RWPE1 (cell line): ENCODE measurements at places on chromosomes 1 and 21.

- no peak for DNase-seq
Measured at GRCh38 chr1:85438353-85438752, 26.6 kb downstream of the DDAH1 start.

DNA sequence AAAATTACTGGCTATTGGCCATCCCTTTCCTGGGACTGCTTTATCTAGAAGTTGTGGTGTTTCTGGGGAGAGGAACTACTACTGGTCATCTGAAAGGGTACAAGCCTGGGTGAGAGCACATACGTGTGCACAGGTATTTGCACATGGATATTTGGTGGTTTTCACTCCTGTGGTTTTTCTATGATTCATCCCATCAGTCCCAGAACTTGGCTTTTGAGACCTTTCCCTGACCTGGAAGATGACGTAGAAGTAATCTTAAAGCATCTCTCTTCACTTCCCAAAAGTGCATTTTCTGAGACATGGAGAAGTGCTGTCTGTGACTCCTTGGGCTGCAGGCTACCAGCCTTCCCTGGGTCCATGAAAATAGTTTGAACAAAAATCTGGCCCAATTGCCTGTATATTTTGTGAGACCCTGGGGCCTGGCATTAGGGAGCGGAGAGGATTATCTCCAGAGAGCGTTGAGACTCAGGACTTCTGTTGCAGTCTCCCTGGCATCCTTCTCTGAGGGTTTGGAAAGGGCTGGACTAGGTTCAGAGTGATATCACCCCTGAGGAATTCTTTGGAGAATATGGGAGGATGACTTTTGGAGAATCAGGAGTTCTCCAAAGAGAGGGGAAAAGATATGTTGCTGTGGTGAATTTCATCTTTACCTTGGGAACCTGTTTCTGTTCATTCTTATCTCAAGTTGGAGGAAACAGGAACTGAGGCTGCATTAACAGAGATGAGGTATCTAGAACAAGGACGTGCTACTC is 130.8 kb downstream of the NOS1AP start:
- DNase-seq = no peak

DNA sequence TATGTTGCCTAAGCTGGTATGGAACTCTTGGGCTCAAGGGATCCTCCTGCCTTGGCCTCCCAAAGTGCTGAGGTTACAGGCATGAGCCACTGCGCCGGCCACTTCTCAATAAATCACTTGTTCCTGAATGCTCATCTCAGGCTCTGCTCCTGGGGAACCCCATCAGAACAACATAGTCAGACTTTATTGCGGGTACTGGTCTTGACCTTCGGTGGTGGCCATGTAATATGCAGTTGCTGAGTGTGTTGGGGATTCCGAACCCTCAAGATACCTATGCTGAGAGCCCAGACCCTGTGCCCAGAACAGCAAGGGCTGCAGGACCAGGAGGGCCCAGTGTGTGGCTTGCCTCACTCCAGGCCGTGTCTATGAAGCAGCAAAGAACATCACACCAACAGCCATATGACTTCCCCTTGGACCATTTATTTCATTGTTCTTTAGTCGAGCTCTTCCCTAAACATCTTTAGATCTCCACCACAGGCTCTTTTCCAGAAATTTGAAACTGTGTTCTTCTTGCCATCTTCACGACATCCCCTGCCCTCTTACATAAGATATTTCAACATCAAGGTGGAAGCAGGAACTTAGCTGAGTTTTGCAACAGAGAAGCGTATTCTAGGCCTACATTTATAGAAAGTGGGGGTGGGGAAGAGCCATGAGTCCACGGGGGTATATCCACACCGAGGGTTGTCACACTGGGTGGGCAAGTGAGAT is 12.7 kb upstream of the SDHB start:
- DNase-seq = no peak

DNA sequence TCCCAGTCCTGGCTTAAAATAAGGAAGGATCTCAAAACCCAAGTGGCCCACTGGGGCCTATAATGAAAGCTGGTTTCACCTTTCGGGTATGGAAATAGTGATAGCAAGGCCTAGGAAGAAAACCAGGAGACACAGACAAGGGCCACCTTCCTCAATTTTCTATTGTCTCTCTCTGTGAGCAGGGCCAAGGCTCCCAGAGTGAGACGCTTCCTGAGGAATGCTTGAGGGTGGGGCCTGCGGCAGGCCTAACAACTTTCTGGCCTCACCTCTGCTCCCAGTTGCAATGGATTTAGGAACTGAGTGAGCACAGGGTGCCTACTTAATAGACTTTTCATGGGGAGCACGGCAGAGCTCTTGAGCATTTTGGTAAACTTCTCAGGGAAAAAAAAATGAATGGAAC is 300.9 kb downstream of the ASTN1 start:
- no peak for DNase-seq

- DNase-seq = no peak
Measured at GRCh38 chr1:21082073-21082472, 94.6 kb downstream of the EIF4G3 start.

- DNase-seq = peak; percentile 78
Measured at GRCh38 chr1:119675349-119676345, 27.6 kb upstream of the ZNF697 start.

DNA sequence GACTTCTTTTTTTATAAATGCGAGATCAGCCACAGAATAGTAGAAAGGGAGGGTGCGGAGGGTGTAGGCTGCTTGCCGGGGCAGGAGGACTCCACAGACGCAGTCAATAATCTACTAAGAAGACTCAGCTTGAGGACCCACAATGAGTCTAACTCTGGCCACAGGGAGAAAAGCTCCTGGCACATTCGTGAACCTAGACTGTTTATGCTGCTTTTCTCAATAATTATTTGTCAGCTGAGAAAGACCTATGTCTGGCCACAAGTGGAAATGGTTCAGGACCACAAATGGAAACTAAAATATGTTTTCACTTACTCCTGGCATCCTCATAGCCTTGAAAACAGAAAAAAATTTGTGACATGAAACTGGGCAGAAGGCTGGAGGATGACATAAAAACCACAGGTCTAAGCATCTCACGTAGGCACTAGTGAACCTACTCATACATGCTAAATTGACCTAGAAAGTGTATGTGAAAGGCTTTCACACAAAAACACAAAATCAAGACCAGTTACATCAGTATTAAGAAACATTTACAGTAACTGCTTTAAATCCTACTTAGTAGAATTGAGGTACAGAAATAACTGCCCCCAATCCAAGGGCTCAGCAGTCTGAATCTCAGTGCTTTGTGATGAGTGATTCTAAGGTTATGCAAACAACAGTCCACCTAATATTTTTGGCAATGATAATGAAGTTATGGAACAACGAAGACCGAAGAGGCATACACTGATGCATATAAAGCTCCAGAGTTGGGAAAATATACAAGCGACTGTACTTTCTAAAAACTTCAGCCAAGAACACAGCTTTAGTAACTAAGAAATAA is 159.5 kb downstream of the SLC45A1 start:
- no peak for DNase-seq

- DNase-seq = no peak
Measured at GRCh38 chr1:64038965-64039364, 164.5 kb upstream of the UBE2U start.

DNA sequence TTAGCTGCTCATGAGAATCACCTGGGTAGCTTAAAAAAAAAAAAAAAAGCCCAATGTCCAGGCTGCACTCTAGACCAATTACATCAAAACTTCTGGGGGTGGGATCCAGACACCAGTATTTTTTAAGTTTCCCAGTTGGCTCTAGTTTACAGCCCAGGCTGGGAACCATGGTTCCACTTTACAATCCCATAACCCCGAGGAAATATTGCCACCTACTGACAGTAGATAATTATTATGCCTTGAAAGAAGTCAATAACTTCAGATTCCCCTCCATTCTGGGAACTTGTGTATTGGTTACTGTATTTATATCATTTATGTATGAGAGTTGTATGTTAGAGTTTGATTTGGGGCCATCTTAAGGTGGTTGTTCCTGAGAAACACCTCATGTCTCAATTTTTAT is 100.2 kb downstream of the SPATA46 start:
- peak; percentile 42 for DNase-seq

DNA sequence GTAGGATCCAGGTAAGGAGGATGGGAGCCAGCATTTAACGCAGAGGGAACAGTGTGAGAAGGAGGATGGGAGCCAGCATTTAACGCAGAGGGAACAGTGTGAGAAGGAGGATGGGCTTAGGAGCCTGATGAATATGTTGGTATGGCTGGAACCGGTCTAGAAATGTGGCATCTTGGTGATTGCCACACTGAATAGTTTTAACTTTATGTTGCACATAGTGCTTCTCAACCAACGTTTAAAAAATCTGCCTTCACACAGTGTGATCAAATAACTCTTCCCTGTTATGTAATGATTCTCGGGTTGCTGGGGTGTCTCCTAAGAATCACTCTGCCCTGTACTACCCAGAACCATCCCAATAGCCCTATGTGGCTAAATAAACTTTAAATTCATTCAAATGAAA is 146.9 kb upstream of the DUSP10 start:
- no peak for DNase-seq

DNA sequence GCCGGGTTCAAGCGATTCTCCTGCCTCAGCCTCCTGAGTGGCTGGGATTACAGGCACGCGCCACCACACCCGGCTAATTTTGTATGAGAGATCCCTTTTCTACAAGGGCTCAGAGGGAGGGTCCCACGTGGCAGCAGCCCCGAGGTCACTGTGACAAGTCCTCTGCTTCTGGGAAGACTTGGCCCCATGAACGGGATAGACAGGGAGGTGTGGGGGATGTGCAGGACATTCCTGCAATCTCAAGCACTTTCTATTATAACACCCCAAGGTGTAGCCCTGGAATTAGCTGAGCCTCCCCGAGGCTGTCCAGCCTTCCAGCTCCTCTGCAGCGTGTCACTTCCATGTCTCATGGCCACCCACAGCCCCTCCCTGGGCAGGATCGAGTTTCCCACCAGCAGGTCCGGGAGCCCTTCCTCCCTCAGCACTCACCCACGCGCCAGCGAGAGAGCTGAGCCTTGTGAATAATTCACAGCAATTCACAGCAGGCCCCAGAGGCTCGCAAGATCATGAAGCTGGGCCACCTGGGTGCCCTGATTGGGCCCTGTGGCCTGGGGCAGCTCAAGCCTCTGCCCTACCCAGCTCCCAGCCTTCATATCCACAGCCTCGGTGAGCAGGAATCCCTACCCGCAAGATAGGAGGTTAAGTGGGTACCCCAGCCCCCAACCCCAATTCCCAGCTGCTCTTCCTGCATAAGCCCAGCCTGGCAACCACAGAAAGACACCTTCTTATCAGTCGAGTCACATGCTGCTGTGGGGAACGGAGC is 22.8 kb upstream of the RNU1-4 start:
- no peak for DNase-seq

- no peak for DNase-seq
Measured at GRCh38 chr1:226633541-226634165, 85.1 kb downstream of the STUM start.

DNA sequence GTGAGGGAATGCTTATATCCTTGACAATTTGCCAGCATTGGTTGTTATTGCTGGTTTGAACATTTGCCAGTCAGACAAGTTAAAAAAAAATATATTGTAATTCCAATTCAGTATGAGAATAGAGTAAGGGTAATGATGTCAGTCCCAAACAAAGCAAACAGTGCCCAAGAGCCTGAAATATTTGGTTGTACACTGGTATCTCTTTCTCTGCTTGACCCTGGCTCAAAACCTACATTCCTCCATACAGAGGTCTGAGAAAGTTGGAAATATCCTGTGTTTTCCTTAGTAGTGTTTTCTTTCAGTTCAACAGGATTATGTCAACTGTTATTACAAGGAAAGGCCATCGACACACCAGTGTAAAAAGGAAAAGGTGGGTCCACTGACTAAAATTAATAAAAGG is 145.6 kb downstream of the MRPL39 start:
- DNase-seq = no peak

- no peak for DNase-seq
Measured at GRCh38 chr1:2561898-2562895, 6.0 kb downstream of the TNFRSF14 start.

- DNase-seq = no peak
Measured at GRCh38 chr1:198679535-198680173, 40.8 kb downstream of the PTPRC start.

GRCh38 chr1:36565576-36566501 is 83.1 kb upstream of the CSF3R start:
- DNase-seq = no peak

DNA sequence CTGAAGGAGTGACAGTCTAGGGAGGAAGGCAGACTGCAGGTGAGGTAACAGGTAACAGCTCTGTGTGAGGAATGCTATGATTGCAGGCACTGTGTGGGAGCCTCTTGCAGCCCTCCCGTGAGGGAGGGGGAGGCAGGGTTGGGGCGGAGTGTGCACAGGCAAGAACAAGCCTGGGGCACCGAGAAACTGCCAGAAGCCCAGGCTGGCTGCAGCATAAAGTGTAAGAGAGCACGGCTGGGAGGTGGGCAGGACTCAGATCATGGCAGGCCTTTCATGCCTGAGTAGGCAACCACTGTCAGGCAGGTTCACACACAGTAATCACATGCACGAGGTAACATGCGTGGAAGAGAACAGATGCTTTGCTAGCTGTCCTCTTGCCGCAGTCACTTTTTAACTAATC is 11.3 kb upstream of the RHEX start:
- DNase-seq = peak; percentile 59

DNA sequence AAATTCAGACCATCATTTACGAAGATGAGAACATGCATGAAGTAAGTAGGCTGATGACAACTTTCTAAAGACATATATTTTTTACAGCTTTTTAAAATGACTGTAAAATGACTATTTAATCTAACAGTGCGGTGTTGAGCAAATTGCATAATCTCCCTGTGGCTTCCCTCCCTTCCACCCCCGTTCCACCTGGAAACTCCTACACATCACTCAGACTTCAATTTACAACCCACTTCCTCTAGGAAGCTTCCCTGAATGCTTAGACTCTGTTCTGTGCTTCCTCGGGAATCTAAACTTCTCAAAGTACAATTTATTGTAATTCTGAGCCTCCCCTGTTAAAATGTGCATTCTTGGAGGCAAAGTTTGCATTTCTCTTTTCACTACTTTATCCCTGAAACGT is 354.9 kb downstream of the DPYD start:
- no peak for DNase-seq

DNA sequence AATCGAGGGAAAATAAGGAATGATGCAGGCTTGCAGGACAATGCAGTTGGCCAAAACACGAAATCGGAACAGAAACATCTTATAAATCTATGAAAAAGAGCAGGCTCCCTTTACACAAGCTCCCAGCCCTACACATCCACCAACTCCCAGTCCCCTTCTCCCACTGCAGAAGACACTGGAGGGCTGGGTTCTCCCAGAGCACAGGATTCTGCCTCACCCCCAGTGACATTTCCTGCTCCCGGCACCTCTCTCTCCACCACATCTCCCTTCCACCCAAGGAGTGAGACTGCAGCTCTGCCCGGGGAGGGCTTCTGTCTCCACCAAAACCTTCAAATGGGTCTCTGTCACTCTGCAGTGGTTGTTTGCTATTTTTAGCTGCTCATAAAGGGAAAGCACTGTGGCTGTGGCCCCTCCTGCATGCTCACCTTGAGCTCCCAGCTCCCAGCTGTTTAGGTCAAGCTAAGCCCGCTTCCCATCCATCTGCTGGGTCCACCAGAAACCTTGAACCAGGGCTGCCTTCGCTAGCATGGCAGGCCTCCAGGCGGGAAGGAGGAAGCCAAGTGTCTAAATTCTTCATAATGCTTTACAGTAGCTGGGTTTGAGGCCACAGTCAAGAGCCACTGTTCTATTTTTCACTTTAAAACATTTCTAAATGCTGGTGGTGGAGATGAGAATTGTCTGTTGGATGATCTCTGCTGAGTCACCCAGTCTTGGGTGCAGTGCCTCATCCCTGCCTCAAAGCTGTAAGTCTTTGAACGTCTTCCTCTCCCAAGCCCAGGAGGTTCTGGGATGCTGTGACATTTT is 3.3 kb upstream of the C2CD2 start:
- peak; percentile 57 for DNase-seq
